Stimulated activated CD4-positive, alpha-beta T cell treated with anti-CD3 and anti-CD28 coated beads, Interleukin-12 subunit alpha, Interleukin-12 subunit beta, amount 100 ng/mL, for 48 hours (primary cell): ENCODE measurements at places on chromosomes 12 and 14.

DNA sequence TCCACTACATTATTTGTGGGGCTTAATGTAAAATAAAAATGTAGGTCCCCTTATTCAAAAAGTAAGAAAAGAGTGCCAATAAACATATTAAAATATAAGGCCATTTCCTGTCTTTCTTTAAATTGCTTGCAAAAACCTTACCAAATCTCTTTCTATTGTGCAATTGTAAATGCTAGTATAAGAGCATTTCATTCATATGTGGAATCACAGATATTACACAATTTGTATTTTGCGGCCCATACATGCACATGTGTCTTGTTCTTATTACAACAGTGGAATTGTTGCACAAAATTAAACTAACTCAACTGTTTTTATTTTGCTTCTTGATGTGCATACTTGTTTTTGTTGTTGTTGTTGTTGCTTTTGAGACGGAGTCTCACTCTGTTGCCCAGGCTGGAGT is 20.1 kb upstream of the CRADD start:
- DNase-seq: no peak

- no peak for DNase-seq
Measured at GRCh38 chr14:73239393-73240241, 2.3 kb downstream of the PAPLN start.

- no peak for DNase-seq
Measured at GRCh38 chr12:119710965-119711551, 43.1 kb downstream of the PRKAB1 start.

DNA sequence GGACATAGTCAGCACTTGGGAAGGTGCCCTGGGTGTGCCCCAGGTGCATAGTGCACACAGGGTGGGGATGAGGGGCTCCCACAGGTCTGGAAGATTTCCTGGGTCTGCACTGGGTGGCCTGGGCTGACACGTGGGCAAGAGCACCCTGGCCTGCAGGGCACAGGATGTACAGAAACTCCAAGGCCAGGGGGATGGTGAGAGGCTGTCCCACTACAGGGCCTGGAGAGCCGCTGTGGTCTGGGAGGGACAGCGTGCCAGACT is 35.8 kb upstream of the PPP1R13B start:
- DNase-seq: no peak

DNA sequence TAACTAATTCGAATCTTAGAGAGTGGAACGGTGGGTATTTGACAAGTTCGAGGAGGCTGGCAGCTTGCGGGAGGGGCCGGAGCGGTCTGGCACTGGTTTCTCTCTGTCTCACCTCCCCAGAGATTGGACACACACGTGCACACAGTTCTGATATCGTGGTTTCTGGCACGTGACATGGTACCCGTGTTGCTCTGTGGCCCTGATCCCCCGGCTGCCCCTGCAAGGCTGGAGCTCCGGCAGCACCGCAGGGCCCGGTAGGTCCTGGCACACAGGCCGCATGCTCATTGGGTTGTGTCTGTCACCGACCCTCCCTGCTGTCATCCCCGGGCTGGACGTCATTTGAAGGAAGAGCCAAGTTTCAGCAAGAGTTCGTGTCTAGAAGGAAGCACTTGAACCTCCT is 82.7 kb downstream of the PPP2R5C start:
- DNase-seq: no peak

DNA sequence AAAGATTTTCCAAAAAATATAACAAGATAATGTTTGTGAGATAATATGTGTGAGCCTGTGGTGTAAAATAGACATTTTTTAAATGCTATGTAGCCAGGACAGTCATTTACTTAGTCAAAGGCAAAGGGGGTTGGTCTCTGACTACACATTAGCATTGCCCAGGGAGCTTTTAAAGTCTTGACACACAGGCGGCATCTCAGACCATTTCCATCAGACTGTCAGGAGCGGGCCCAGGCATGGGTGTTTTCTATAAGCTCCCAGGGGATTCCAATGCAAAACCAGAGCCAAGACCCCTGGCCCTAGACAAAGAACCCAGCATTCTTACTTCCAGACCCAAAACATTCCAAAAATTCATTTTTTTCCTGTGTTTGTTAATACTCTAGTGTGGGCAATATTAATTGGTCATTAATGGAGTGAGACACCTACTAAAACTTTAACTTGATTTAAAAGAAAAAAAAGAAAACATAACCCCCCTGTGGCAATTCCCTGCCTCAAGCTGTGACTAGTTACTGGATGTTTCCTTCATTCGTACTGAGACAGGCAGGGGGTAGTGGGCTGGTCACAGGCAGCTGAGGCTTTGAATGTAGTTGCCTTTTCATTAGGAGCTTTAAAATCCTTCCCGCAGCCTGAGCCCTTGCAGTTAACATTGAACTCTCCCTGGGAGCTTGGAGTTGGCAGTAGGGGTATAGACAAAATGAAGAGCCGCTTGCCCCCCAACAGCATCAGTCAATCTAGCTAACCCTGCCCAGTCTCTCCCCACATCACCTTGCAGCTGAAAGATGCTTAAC is 103.7 kb downstream of the CMKLR1 start:
- no peak for DNase-seq

- no peak for DNase-seq
Measured at GRCh38 chr12:23843958-23844357, 105.5 kb downstream of the SOX5 start.

- DNase-seq: no peak
Measured at GRCh38 chr14:35085441-35085840, 36.3 kb downstream of the PPP2R3C start.

DNA sequence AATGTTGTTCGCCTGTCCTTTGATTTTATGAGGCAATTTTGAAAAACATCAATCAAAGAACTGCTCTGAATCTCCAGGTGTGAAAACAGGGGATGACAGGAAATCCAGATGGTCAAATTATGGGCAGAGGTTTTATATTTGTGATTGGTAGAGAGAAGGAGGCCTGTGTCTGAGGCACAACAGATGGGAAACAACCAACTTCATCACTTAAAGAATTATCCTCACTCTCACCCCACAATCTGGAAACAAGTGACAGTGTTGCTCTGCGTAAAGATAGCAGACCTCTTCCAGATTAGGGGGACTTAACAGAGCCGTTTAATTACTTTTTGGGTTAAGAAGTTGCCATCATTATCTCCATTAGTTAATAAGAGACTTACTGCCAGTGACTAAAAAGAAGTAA is 64.1 kb upstream of the EGLN3 start:
- no peak for DNase-seq

DNA sequence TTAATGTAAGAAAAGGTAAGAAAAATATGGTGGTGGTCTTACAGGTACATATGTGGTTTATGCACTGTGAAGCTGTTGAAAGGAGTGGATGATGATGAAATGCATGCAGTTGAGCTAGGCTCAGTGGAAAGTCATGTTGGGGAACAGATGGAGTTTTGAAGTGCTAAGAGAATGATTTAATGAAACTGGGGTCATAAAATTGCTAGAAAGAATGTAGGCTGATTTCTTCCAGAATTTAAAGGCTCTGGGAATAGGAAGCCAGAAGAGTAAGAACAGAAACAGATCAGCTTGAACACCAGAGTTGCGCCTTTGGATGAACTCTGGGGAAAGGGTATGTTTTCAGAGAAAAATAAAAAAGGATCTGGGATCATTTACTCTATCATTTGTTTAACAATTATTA is 146.5 kb downstream of the MON2 start:
- DNase-seq: no peak

- no peak for DNase-seq
Measured at GRCh38 chr14:105682956-105683570, 156.7 kb downstream of the TMEM121 start.

GRCh38 chr14:65491274-65491673 is 78.7 kb downstream of the FUT8 start:
- DNase-seq: no peak

DNA sequence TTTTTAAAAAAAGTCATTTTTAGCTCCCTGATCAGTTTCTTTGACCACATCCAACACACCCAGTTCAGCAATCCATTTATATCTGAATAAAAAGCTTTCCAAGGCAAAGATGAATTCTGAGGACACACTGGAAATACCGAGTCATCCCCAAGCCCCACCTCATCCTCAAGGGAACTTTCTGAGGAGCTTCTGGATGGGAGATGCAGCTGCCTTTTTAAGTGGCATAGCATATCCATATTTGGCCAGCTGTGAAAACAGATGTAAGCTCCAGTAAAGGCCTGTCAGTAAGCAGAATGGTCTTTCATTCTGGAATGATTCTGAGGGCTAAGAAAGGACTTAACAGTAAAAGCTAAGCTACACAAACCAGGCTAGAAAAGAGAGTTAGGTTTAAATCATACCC is 18.4 kb downstream of the ZFYVE1 start:
- no peak for DNase-seq

DNA sequence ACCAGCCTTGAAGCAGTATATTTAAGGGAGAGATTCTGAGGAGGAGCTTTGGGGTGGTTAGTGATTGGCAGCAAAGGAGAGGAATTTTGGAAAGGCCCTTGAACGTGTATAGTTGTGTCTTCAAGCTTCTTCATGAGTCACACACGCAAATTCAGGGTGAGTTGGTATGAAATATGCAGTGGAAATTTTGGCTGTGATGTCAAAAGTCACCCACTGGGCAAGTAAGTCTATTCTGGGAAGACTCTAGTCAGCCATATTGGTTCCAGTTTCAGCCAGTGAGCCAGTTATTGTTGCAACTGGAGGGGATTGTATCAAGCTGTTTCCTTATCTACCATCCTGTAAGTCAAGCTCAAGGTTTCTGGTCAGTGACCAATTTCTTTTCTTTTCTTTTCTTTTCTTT is 32.0 kb upstream of the VASH1 start:
- no peak for DNase-seq

GRCh38 chr12:51980051-51980808 is 26.5 kb upstream of the TAMALIN start:
- DNase-seq: peak; percentile 68

- no peak for DNase-seq
Measured at GRCh38 chr12:111976291-111976690, 36.7 kb downstream of the TMEM116 start.

DNA sequence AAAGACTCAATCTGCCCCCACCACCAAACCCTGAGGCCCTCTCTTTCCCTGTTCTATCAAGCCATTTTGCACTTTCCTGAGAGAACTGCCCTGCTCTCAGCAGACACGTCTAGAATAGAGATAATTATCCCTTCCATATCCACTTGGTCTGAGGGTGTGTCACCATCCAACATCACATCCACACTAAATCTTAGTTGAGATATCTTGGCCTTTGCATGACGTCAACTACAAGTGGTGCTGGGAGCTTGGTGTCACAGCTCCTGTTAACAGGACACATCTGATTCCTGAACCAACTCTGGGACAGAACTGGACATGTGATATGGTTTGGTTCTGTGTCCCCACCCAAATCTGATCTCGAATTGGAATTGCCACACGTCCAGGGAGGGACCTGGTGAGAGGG is 1109.2 kb downstream of the TMEM121 start:
- no peak for DNase-seq

DNA sequence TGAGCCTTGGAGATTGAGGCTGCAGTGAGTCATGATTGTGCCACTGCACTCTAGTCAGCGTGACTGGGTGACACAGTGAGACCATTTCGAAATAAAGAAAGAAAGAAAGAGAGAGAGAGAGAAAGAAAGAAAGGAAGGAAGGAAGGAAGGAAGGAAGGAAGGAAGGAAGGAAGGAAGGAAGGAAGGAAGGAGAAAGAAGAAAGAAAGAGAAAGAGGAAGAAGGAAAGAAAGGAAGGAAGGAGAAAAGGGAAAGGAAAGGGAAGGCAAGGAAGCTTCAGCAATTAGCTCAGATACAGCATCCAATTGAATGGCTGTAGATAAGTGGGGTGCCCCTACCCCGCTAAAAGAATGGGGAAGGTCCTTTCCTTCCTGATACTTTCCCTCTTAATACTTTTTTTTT is 9.5 kb upstream of the NAA30 start:
- no peak for DNase-seq

- DNase-seq: no peak
Measured at GRCh38 chr12:1605129-1606020, 11.0 kb upstream of the FBXL14 start.

GRCh38 chr12:89977405-89978085 is 268.9 kb upstream of the ATP2B1 start:
- no peak for DNase-seq

- no peak for DNase-seq
Measured at GRCh38 chr12:835754-836518, 83.6 kb downstream of the WNK1 start.

- DNase-seq: no peak
Measured at GRCh38 chr12:106769546-106769945, 4.9 kb upstream of the RIC8B start.

DNA sequence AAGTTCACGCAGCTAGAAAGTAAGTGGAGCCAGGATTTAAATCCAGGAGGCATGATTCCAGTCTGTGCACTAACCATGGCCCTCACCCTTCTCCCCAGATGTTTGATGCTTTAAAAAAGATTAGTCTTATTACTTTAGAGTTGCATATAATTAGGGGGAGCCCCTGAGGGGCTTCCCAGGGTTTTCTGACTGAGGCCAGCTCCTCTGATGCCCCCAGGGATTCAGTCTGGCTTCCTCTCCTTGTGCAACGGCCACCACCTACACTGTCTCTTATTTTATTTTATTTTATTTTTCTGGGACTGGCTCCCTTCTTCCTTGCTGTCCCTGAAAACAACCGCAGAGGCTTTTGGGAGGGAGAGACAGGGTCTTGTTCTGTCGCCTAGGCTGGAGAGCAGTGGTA is 22.6 kb downstream of the CLSTN3 start:
- DNase-seq: no peak

DNA sequence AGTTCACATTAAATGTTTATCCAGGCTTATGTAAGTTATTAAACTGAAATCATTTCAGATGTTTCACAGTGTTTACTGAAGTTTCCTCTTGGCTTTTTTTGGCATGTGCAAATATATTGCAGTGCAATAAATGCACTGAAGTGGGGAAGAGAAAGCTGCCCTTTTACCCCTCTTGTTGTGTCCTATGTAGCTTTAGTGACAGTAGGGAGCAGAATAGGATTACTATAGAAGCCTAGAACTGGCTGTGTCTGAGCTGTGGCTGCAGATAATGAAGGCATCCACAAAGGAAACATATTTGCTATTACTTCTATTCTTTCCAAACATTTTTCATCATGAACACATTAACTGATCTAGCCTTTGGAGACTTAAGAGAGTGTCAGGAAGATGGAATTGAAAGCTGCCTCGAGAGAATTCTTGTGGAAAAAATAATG is 24.1 kb upstream of the CNTN1 start:
- no peak for DNase-seq

- no peak for DNase-seq
Measured at GRCh38 chr12:123035841-123036240, 55.4 kb downstream of the ARL6IP4 start.

DNA sequence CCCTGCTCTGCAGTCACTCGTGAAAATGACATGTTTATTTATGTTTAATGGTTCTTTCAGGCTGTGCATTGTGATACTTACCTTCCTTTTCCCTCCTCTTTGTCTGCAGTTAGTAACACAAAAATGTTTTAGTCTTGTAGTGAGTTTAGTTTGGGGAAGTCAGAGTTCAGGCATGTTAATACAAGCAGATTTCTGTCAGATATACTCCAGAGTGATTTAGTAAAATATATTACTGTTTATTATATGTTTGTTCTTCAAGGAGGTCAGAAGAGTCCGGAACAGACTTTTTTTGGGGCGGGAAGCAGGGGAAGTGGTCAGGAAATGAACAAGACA is 28.7 kb downstream of the MSRB3 start:
- no peak for DNase-seq
